Kidney epithelial cell (primary cell): ENCODE measurements at places on chromosomes 5 and 9. TPM values are rescaled to one million over a fixed set of nuclear protein-coding genes. Genes with fewer than 3 reads are reported as not detected.

- DNase-seq = peak; percentile 28
Measured at GRCh38 chr9:70111641-70112236, 68.1 kb downstream of the MAMDC2 start.

DNA sequence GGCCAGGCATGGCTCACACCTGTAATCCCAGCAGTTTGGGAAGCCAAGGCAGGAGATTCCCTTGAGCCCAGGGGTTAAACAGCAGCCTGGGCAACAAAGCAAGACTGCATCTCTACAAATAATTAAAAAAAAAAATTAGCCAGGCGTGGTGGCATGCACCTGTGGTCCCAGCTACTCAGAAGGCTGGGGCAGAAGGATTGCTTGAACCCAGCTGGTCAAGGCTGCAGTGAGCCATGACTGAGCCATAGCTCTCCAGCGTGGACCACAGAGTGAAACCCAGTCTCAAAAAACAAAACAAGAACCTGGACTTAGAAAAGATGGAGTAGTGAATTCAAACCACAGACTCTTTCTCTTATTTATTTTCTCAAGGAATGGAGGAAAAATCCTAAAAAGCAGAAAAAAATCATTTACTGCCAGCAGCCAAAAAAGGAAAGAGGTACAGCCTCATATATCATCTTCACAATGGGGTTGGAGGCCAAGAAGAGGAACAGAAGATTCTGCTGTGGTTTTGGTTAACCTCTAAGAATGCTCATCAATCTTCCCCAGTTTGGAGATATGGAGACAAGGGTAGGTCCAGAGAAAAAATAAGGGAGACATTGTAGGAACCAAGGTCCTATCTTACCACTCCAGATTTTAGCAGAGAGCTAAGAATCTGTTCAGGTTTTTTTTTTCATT, 40.0 kb upstream of the MYO10 start:
- DNase-seq = no peak

GRCh38 chr5:90131383-90132133, 278.0 kb downstream of the CETN3 start:
- DNase-seq = no peak

GRCh38 chr5:88145221-88145610, 123.4 kb downstream of the TMEM161B start:
- no peak for DNase-seq

DNA sequence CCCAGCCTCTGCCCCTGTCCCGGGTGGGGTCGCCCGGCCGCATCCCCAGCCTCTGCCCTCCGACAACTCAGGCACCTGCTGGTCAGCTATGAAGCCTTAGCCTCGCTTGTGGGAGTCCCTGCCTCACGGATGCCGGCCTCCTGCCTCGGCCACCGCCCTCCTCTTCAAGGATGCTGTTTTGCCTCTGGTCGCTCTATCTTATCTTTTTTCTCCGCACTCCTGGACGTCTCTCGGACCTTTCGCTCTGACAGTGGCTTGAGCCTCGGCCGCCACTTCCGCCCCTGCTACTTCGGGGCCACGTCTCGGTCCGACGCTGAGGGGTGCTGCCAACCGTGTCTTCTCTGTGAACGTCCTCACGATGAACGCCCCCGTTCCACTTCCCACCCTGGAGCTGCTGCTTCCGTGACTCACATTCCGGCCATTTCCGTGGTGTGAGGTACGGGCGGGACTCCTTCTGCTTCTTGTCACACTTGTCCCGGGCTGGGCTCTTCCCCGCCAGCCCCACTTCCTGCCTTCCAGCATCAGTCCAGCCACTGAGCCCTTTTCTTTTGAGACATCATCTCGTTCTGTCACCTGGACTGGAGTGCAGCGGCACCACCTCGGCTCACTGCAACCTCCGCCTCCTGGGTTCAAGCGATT, 26.3 kb downstream of the SLC9A3 start:
- no peak for DNase-seq

- DNase-seq = no peak
Measured at GRCh38 chr9:122742003-122742402, at the start of gene OR1L6. Gene OR1L6 (plus strand): TSS chr9:122742303. CDS start chr9:122749848, 7,545 bp downstream.

The BTF3 gene
- total RNA-seq = 668 and 708 TPM in 2 replicates
